ENCODE measurements at places on chromosomes 5 and 9. TPM values are rescaled to one million over a fixed set of nuclear protein-coding genes. Genes with fewer than 3 reads are reported as not detected.

PCDHGA9 gene
- polyA plus RNA-seq, result 0.54 TPM

PCDHB8 gene
- 0.56 TPM for polyA plus RNA-seq

- no peak for DNase-seq
Measured at GRCh38 chr5:180380856-180381255, 27.7 kb upstream of the GFPT2 start.

DNA sequence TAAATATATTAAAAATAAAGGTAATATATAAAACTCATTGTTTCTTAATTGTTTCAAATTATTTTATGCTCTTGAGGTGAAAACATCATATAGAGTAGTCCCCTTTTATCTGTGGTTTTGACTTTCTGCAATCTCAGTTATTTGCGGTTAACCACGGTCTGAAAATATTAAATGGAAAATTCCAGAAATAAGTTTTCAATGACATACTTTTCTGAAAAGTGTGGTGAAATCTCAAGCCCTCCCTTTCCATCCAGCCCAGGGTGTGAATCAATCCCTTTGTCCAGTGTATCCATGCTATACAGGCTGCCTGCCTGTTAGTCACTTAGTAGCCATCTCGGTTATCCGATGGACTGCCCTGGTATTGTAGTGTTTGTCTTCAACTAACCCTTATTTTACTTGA, 546.7 kb upstream of the DMAC1 start:
- DNase-seq, result no peak

DNA sequence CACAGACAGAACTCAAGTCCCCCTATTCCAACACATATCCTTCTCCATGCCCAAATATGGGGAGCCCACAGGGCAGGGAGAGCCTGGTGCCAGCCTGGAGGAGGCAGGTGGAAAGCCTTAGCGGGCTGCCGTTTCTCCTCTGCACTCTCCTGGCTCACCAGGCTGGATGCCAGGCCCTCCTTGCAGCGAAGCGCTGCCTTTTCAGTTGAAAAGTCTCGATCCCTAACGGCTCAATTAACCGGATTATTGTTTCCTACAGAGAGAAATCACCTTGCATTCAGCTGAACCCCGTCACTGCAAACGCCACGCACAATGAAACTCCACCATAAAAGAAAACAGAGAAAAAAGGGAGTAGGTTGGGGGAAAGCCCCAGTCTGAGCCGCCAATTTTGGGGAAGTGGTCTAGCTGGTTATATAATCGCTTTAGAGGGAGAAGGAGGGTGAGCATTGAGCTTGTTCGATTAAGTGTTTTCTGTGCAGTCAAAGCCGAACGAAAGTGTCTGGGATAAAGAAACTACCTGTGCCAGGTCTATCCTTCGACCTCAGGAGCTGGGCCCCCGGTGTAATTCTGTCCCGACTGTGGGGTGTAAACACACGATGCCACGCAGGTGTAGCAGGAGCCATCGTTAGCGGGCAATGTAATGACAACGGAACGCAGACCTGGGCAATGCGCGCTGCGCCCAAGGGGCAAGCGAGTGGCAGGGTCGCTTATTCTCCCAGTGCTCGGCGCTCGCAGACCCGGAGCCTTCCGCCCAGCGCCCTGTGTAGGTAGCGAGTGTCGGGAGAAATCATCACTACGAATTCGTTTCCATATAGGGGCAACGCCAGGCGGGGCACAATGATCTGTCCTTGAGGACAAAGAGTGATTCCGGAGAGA, 3.8 kb downstream of the BARHL1 start:
- no peak for DNase-seq

GRCh38 chr5:52853650-52854049, 65.9 kb downstream of the ITGA1 start:
- no peak for DNase-seq

DNA sequence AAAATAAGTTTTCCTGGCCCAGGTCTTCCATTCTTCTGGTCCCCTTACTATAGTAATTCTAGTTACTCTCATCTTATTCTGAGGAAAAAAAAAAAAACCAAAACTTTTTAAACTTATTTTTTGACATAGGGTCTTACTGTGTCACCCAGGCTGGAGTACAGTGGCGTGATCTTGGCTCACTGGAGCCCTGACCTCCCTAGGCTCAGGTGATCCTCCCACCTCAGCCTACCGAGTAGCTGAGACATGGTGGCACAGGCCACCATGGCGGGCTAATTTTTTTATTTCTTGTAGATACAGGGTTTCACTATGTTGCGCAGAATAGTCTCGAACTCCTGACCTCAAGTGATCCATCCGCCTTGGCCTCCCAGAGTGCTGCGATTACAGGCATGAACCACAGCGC, 38.4 kb downstream of the SNAPC3 start:
- no peak for DNase-seq

GRCh38 chr9:15622318-15622971, 69.6 kb downstream of the CCDC171 start:
- DNase-seq, result peak; percentile 73

AGXT2 gene
- 215 TPM for polyA plus RNA-seq

COL15A1 gene
- 4.7 TPM for polyA plus RNA-seq

SLC34A3 gene
- polyA plus RNA-seq, result 36.0 TPM

GRCh38 chr5:178240341-178240741, 7.7 kb upstream of the PHYKPL start:
- peak; percentile 62 for DNase-seq

DNA sequence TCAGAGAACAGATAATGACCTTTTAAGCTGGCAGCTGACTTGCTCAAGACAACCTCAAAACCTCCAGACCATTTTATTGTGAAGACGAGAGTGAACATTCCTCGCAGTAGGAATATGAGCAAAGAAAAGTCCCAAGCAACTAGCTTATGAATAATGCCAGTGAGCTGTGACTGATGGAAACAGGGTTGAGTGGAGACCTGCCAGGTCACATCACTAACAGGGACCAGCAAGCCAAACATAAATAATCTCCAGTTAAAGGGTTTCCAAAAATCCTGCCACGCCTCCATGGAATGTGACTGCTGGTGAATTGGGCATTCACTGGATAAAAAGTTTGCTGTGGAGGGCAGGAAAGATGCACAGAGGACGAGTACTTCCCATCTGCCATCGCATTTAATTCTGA, 185.4 kb downstream of the CRB2 start:
- DNase-seq, result no peak

All from kidney (tissue), 22 donors.